ENCODE measurements at places on chromosomes 6 and 20.

GRCh38 chr6:118589186-118589585, 41.1 kb downstream of the PLN start:
- ATAC-seq: no peak

DNA sequence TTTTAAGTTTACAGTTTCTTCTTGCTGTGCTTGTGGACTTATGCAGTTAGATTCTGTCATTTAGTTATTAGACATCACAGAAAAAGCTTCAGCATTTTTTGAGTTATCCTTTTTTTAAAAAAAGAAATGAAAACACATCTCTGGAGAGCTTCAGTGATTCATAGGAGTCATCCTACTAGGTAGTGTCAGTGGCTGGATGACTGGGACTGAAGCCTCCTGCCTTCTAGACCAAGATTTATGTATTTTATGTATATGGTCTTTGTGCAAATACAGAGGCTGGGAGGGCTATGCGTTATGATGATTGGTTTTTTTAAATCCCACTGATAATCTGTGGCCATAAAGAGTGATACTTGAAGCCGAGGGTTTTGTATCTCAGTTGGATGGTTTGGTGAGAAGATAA, 125.9 kb upstream of the JAG1 start:
- ATAC-seq: no peak

GRCh38 chr20:21175433-21175832, 49.6 kb downstream of the KIZ start:
- ATAC-seq: no peak

GRCh38 chr20:62252342-62252966, 14.1 kb downstream of the OSBPL2 start:
- no peak for ATAC-seq

GRCh38 chr6:35223396-35223795, 9.6 kb downstream of the SCUBE3 start:
- ATAC-seq: no peak

GRCh38 chr20:3082955-3083952, 1.3 kb downstream of the AVP start:
- no peak for ATAC-seq

DNA sequence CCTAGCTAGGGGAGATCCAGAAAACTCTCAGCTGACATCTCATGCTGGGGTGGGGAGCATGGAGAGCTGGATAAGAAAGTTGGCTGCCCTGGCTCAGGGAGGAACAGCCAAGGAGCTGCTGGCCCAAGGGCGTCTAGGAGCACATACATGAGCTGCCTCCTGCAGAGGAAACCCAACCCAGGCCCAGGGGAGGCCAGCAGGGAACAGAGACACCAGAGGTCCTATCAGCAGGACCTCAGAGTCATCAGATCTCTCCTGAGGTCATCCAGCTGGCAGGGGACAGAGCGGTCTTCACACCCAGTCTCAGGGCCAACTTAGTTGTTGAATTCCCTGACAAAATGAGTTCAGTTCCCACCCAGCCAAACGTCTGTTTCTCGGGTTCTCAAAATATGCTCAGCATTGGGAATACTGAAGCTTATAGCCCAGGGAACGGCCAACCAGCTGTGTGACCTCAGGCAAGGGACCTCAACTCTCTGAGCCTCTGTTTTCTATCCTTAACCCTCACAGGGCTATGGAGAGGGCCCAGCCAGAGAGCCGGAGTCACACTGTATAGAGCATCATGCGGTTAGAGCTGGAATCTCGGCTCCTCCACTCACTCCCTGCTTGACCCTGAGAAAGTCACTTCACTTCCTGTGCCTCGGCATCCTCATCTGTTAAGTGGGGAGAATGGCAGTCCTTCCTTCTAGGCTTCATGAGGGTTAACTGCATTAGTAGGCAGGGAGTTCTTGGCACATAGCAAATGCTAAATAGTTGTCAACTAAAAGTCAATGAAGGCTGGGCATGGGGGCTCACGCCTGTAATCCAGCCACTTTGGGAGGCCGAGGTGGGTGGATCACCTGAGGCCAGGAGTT, 13.8 kb downstream of the ADA start:
- ATAC-seq: no peak

Measured in esophagus mucosa (tissue), 1 donor.